ENCODE measurements at places on chromosomes 12 and 14.

DNA sequence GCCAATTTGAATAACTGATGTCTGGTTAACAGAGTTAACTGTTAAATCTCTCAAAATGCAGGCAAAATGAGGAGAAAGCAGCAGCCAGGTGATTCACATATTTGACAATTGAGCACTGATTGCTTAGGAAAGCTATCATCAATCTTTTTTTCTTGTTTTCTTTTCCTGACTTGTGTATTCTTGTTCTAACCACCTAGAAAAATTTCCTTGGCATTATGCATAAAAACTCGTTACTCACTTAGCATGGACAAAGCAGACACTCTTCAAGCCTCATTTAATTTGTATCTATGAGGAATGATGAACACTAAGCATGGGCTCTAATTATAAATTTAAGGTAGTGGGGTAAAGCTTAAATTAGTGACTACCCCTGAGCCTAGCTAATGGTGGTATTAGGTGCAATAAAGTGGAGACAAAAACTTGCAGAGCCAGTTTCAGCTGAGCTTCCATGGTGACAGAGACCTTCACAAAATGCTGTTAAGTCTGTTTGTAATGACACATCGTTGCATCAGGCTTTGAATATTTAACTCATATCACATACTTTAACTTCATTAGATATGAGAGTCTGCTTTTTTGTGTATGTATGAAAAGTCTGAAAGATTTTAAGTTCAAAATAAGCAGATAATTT is 52.0 kb downstream of the RASSF9 start:
- no peak for DNase-seq

DNA sequence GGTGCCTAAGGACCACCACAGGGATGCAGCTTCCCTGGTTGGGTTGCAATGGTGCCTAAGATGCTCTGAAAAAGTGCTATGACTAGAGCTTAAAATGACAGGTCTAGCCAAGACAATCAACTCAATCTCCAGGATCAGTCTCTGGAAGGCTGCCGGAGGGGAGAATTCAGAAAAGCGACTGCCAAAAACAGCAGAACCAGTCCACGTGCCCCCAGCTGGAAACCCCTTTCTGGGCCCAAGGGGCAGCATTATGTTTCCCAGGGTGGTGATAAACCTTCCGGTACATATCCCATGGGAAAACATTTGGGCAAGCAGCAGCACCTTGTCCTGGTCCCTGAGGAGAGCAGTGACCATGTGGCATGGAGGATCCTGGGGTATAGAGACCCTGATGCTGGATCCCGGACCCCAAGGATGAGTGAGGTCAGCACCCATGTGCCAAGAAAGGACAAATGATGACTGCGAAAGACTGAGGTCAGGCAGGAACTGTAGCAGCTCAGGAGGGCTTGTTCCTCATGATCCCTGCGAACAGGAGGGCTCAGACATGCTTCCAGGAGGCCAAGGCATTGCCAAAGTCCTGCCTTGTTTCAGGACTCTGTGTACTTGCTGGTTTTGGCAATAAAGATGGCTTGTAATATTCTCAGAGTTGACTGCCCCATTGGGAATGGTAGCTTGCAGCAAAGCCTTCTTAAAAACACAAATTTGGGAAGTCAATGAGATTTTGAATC is 49.9 kb upstream of the LTBP2 start:
- DNase-seq, result no peak

DNA sequence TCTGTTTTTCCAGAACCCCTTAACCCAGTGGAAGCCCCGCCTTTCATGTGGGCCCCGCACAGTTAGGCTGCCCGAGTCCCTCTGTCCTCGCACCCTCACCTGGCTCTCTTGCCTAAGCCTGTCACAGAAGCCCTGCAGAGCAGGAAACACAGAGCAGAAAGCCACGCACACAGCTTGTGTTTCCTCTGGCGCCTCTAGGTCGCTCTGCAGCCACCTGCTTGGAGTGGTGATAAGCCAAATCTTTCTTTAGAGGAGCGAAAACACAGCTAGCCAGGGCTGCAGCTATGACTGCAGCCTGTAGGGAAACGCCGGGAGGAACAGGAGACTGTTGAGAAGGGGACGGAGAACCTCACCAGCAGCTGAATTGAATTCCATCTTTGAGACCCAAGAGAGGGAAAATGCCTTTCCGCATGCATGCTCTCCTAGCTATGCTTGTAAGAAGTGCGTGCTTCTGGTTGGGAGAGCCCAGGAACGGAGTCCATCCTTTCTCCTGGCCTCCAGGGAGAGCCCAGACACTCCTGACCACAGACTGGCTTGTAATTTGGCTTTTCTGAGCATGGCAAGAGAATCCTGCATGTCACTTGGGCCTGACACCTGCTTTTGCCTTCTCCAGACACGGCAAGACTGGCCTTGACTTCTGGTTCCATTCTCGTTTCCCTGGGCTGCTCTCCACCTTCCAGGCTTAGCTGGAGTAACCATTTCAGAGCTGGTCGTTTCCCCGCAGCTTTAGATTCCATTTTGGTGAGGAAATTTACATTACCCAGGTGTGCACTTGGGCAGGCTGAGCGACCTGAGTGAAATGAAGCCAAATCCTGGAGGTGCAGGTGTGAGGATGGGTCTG is 301.6 kb downstream of the CACNA1C start:
- DNase-seq, result no peak

DNA sequence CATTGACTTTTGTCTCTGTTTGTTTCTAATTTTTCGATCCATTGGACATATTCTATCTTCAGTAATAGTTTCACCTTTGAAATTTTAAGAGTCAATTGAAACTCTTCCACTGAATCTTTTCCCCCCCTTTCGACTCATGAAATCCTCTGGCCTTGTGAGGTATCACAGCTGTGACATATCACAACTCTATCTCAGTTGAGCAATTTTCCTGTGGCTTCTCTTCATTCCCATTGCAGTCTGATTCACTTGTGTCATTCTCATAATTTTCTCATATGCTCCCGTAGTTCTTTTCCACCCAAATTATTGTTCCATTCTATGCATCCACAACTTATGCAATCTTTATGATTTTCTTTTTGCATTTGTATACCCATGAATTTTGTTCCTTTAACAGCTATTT is 261.6 kb downstream of the DACT1 start:
- DNase-seq, result peak; percentile 72

- no peak for DNase-seq
Observed at GRCh38 chr14:100525615-100526014, 61.6 kb downstream of the BEGAIN start.

DNA sequence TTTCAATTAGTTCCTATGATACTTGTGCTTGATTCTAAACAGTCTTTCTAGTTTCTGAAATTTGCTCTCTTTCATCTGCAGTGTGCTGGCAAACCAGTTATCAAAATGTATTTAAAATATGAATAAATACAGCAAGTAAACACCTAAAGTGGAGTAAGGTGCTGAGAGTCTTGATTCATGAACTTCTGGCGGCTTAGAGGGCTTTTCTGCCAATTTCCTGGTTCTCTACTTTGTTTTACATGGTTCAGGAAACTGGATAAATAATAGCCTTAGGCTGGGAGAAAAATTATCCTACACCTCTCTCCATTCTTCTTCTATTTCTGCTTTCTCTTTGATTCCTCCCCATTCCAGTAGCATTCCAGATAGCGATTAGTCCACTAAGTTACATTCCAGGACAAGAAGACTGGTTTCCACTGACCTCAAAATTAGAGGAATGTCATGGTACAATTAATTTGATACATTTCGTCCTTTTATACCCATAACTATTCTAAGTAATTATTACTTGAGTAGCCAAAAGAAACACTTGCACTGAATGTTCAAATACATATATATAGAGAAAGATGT is 14.9 kb downstream of the ATP2B1 start:
- DNase-seq, result no peak

- no peak for DNase-seq
Observed at GRCh38 chr14:77309131-77309530, 11.6 kb downstream of the POMT2 start.

DNA sequence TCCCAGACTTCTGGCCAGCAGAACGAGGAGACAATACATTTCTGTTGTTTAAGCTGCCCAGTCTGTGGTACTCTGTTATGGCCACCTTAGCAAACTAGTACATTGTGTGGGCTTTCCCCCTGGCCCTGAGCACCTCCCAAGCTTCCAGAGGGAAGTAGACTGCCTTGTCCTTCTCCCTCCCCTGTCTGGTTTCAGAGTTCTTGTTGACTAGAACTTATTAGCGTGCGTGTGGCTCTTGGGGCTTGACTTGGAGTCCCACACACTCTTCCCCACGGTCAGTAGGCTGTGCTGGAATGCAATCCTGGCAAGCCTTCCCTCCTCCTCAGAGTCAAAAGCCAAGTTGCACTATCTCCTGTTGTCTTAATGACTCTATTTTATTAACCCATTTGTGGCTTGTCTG is 27.7 kb downstream of the FBLN5 start:
- DNase-seq, result peak; percentile 16

GRCh38 chr12:86389949-86390348 is 133.8 kb upstream of the MGAT4C start:
- no peak for DNase-seq

DNA sequence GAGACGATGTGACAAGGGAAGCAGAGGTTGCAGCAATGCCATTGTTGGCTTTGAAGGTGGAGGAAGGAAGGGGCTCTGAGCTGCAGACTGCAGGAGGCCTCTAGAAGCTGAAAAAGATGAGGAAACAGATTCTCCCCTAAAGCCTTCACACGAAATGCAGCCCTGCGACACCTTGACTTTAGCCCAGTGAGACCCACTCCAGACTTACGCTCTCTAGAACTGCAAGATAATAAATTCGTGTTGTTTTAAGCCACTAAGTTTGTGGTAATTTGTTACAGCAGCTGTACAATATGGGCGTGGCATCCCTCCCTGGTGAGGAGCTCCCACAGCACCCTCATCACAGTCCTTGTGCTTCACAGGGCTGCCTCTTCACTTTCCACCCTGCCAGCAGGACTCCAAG is 53.2 kb downstream of the GOLGA5 start:
- DNase-seq, result no peak

- no peak for DNase-seq
Observed at GRCh38 chr12:96020314-96021003, 14.9 kb downstream of the LTA4H start.

DNA sequence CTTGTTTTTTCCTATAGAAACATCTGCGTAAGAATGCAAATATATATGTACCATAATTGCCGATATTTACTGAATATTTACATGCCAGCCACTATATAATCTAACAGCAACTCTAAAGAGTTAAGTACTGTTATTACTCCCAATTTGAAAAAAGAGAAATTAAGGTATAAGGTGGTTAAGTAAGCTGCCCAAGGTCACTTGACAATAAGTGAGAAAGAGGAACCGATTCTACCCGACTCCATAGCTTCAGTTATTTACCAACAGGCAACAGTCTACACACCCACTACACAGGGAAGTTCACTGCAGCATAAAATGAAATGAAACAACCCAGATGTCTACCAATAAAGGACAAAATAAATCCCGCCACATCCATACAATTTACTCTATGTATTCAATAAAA is 1.1 kb downstream of the MIS18BP1 start:
- DNase-seq, result no peak

GRCh38 chr12:44101475-44101874 is 265.6 kb downstream of the TMEM117 start:
- DNase-seq, result no peak

DNA sequence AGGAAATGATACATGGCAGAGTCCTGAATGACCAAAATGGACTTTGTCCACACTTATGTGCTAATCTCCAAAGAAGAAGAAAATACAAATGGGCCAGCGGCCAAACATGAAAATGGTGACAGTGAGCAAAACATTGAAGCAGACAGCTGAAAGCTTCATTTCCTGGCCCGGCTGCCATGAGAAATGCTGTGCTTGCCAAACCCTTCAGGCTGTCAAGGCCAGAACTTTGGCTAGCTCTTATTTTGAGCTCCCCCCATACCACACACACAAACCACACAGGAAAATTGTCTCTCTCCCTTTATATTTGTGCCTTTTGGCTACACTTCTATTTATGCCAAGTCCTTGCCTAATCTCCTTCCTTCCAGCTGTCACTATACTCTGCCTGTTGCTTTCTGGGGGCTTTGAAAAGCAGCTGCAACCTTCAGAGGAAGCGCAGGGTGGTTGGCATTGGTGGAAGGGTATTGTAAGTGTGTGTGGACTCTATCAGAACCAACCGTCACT is 323.8 kb downstream of the RAD51B start:
- no peak for DNase-seq

- no peak for DNase-seq
Observed at GRCh38 chr12:111409403-111409779, 3.7 kb downstream of the SH2B3 start.

GRCh38 chr14:23154964-23155587 is 28.4 kb downstream of the SLC7A8 start:
- DNase-seq, result peak; percentile 78

GRCh38 chr12:44829045-44829444 is 47.1 kb downstream of the NELL2 start:
- no peak for DNase-seq

DNA sequence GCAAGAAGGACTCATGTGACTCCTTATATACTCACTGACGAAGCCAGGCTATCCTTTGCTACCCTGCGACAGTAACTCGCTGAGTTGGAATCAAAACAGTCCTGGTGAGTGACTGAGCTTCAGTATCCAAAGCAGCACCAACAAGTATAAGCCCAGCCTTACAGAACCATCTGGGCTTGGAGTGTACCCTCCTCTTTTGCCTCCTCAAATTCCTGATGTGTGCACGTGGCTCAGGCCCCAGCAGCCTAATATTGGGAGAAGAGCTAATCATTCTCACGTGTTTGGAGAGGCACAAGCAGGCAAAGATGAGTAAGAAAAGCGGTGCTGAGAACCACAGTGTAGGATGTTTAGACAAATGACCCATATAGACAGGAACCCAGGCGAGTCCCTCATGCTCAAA is 34.4 kb downstream of the PPTC7 start:
- DNase-seq, result no peak

GRCh38 chr14:90681929-90682328 is 134.3 kb downstream of the TTC7B start:
- no peak for DNase-seq

- DNase-seq, result no peak
Observed at GRCh38 chr12:6442836-6443235, 1.9 kb upstream of the CD27 start.

DNA sequence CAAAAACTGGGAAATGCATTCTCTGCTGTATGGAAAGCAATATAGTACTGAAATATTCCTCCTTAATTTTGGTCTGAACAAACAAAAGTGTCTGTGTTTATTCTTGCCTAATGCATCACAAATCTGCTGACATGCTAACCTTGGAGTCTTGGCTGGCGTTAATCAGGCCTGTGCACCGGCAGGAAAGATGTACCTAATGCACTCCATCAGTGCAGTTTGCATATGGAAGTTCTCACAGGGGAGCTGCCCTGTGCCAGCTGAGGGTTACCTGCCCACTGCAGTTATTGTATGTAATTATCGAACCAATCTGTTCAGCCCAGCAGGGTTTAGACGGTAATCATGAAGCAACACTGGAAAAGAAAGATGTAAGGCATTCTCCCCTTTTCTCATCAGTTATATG is 76.9 kb downstream of the VRK1 start:
- DNase-seq, result no peak
